ENCODE measurements at places on chromosomes 6 and 20.

- no peak for DNase-seq
These were observed 103.2 kb upstream of the GRIK2 start for GRCh38 chr6:101290346-101290745.

GRCh38 chr6:28567506-28567905, 41.8 kb downstream of the GPX5 start:
- no peak for DNase-seq

- no peak for DNase-seq
These were observed 20.5 kb downstream of the GCLC start for GRCh38 chr6:53524455-53524815.

DNA sequence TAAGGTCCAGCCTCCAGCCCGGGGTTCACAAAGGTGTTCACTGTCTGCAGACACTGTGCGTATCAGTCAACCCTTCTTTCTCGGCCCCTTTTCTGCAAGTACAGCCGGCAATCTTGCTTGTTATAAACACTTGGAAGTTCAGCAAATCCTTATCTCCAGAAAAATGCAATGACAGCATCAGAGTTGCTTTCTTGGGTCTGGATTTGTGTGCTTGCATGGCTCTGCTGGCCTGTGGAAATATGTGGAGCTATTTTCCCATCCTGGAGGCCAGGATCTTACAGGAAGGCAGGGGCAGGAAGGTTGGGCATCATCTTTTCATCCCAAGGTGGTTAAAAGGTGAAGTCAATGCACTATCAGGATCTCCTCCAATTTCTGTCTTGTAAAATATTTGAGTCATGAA, 100.3 kb downstream of the SMOC2 start:
- no peak for DNase-seq

GRCh38 chr6:67877288-67877687, 757.8 kb upstream of the ADGRB3 start:
- DNase-seq, result no peak

DNA sequence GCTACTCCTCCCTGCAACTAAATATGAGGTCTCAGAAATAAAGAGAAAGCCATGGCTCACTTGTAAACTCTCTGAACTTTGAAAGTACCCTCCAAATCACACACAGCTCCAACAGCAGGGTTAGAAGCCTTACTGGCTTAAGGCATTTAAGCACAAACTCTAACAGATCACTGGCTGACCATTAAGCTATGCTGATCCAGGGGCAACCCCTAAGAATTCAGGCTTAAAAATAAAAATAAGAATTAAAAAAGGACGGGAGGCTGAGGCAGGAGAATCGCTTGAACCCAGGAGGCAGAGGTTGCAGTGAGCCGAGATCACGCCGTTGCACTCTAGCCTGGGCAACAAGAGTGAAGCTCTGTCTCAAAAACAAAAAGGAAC, 21.8 kb downstream of the HLA-E start:
- DNase-seq, result no peak

DNA sequence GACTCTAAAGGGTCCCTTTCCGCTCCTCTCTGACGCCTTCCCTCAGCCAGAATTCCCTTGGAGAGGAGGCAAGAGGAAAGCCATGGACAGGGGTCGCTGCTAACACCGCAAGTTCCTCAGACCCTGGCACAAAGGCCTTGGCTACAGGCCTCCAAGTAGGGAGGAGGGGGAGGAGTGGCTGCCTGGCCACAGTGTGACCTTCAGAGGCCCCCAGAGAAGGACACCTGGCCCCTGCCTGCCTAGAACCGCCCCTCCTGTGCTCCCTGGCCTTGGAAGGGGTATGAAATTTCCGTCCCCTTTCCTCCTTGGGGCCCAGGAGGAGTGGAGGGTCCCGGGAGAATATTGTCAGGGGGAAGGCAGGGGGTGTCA, 2.7 kb downstream of the VEGFA start:
- DNase-seq, result no peak

DNA sequence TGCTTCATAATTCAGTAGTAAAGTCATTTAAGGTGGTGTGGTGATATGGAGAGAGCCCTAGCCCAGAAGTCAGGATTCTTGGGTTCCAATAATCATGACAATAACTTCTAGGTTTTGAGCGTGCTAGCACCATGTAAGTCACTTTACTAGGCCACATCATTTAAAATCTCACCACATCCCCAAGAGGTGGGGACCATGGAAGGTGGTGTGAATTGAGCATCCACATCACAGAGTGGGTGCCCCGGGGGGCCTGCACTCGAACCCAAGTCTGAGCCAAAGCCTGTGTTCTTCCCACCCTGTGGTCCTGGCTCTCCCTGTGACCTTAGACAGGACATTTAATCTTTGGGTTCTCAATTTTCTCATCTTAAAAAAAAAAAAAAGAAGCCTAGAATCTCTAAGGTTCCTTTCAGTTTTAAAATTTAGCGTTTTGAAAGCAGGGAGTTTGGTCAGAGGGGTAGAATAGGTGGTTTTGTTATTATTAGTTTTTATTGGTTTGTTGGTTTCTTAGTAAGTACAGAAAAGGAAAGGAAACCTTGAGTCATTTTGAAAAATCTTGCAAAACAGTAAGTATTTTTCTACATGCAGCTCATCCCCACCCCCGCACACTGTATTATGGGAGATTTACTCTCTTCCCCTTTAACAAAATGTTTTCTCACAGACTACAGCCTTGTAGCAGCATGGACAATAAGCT, 26.4 kb downstream of the ARMC2 start:
- DNase-seq, result peak; percentile 62

GRCh38 chr6:130105996-130106704, 87.8 kb downstream of the L3MBTL3 start:
- no peak for DNase-seq

DNA sequence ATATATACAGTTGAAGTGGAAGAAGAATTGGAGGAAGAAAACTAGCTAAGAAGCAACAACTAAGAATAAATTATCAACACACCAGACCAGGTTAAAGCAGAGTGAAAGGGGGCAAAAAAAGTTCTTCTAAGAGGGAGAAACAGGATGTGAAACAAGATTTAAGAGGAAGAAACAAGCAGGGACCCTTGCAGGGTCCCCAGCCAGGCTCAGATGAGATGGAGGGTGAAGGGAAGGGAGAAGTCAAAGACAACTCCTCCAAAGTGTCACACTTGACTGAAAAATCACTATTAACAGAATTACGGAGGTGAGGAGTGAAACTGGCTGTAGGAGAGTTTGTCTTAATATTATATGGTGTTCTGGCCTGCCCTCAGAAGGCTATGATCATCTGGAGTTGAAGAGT, 65.4 kb downstream of the MTFR2 start:
- DNase-seq, result no peak

DNA sequence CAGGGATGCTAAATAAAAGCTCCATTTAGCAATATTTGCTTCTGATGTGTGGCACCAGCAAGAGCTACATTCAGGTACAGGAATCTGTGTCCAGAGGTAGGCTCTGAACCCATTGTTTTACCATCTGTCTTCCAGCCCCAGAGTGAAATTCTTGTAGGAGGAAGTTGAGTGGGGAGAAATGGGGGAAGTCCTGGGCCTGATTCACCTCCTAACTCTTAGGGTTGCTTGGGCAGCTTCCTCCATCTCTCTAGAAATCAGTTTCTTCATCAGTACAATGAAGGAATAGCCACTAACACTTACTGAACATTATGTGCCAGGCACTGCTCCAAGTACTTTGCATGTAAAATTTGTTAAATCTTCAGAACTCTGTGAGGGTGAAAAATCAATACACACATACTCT, 35.1 kb upstream of the TSPYL1 start:
- no peak for DNase-seq

- DNase-seq, result no peak
These were observed 206.6 kb downstream of the TFAP2B start for GRCh38 chr6:51025082-51025777.

DNA sequence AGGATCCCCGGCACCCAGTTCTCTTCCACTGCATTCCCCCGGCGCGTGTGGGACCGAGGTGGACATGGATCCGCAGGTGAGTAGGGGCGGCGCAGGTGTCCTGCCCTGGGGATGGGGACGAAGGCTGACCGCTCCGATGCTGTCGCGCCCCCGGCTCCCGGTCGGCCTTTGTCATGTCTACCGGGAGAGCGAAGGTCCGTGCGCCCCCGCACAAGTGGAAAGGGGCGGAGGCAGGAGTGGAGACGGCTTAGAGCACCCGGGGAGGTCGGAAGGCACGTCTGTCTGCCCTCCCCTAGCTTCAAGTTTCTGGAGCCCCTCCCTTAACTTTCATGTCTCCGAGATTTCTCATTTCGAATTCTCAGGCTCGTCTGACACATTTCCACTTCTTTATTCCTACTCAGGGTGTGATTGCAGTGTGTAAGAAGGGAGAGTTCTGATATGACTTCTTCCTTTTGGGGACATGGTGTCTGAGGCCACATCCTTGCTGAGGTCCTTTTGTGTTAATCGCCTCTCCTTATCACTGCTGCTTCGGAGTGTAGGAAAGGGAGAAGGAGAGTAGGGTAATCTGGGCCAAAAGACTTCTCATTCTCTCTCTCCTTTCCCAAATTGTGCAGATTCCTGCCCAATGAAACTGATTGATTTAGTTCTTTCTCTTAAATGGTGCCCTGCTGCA, 435 bp downstream of the KIFC1 start:
- peak; percentile 18 for DNase-seq

DNA sequence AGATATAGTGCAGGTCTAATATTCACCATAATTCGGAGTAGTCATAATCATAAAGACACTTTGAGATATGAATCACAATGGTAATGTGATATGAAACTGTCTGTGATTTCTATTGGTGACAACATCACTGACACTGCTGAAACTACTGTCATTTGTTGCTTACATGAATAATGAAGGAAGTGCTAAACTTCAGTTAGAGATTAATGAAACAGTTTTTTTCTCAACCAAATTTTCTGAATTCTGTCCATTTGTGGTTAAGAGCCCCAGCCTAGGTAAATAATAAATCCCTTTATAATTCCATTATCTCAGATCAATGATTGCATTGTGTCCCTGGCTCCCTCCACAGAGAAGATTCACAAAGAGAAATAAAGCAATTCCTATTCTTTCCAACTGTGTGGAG, 122.6 kb downstream of the HIVEP2 start:
- no peak for DNase-seq

- DNase-seq, result no peak
These were observed 54.0 kb downstream of the VTA1 start for GRCh38 chr6:142200846-142201628.

GRCh38 chr20:4625687-4626086, 96.0 kb upstream of the PRND start:
- DNase-seq, result no peak

DNA sequence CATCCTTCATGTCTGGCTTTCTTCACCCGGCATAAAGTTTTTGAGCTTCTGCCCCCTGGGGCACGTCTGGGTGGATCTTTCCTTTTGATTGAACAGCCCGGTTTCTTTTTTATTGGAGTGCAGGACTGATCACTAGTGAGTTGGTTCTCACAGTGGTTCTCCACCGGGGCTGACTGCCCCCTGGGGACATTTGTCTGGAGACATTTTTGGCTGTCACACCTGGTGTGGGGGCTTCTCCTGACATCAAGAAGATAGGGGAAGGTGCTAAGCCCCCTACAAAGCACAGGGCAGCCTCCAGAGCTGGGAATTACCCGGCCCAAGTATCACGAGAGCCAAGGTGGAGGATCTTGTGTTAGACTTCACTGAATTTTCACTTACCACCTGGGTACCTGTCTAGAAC, 25.7 kb upstream of the IRF4 start:
- DNase-seq, result no peak

- peak; percentile 75 for DNase-seq
These were observed 45.8 kb downstream of the FOXP4 start for GRCh38 chr6:41591859-41592502.

- no peak for DNase-seq
These were observed 68.7 kb upstream of the TIAM2 start for GRCh38 chr6:154926366-154926765.

DNA sequence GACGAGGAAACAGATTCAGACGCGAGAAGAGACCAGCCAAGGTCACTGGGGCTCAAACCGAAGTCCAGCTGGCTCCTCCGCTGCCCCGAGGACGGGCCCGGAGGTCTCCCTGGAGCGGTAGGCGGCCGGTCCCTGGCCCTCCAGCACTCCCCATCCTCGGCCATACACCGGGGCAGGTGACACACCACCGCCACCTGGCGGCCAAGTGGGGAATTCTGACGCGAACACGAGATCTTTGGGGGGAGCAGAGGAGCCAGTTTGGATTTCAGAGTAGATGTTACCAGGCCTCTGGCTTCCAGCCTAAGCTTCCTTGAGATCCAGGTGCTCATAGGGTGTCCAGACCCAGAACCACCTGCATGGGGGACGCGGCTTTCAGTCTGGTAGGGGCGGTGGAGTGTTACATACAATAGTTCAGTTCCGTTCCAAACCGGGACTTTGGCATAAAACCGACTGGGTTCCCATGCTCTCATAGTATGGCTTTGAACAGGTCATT, 16.1 kb downstream of the BPIFB1 start:
- DNase-seq, result peak; percentile 56

DNA sequence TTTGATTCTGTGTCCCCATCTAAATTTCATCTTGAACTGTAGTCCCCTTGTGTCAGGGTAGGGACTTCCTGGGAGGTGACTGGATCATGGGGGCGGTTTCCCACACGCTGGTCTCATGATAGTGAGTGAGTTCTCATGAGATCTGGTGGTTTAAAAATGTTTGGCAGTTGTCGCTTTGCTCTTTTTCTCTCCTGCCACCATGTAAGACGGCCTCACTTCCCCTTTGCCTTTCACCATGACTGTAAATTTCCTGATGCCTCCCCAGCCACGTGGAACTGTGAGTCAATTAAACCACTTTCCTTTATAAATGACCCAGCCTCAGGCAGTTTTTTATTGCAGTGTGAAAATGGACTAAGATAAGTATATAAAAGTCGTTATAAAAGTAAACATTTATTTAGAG, 80.5 kb upstream of the SGK1 start:
- DNase-seq, result no peak

- DNase-seq, result no peak
These were observed 54.8 kb upstream of the MBOAT1 start for GRCh38 chr6:20266851-20267608.

DNA sequence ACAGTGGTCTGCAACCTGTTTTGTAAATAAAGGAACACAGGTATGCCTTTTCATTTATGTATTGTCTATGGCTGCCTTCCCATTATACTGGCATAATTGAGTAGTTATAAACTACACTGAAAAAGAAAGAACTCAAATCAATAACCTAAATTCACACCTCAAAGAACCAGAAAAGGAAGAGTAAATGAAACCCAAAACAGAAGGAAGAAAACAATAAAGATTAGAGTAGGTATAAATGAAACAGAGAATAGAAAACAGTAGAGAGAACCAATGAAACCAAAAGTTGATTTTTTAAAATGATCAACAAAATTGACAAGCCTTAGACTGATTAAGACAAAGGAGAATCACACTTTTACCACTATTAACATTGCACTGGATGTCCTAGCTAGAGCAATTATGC, 34.7 kb downstream of the FAM184A start:
- no peak for DNase-seq

GRCh38 chr20:8151372-8151771, 19.3 kb downstream of the PLCB1 start:
- no peak for DNase-seq

DNA sequence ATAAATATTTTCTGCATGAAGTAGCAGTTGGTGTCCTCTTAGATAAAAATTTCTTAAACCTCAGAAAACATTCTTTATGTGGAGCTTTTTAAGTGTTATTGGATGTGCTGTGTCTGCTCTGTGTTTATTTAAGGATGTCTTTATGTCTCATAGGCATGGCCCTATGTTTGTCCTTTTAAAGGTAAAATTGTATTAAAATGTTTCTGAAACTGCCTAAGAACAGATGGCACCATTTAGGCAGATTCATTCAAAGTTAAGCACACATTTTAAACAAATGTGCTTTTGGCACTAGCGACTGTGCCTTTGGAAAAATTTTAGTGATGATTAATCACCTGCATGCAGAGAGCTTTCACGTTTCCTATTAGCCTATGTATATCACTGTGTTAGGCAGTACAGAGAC, 125.2 kb downstream of the KIF6 start:
- DNase-seq, result no peak
